ENCODE measurements at places on chromosomes 6 and 20. TPM values are rescaled to one million over a fixed set of nuclear protein-coding genes. Genes with fewer than 3 reads are reported as not detected.

- DNase-seq: no peak
Measured at GRCh38 chr6:154595538-154595937, 85.1 kb upstream of the CNKSR3 start.

DNA sequence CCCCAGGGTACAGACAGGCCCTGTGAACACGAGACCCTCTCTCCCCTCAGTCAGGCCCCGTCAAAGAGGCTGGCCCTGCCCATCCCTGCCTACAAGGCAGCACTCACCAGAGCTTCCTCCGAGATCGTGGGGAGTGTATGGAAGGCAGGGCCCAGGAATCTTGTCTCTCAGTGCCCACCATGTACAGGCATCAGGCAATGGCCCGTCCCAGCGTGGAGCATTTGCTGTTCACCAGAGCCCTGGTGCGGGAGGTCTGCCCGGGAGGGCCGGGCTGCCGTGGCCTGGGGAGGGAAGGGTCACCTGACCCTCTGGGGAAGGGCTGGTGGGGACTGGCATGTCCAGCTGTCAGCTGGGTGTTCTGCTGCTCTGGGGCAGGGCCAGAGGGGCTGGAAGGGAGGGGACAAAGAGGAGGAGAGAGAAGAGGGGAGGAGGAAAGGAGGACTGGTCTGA, at the start of gene IP6K3:
TSS of gene IP6K3 (minus strand) at position 255 of the 450 bp plus-strand sequence. CDS start 11,429 bp downstream, outside the sequence.
- DNase-seq: peak; percentile 97

DNA sequence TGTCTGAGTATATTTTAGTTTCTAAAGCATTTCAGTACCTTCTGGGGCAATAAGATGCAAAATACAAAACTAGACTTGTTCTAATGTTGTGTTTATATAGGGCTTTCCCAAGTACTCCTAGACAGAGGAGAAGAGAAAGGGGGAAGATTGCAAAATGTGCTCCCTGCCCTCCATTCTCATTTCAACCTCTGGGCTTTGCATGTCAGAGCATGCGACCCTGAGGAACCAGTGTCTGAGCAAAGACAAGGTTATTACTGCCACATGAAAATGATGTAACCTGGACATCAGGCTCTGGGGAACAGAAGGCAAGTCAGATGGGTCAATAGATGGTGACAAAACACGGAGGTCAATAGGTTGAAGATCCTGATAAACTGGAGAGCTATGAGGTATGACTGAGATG, 253.5 kb upstream of the TCF21 start:
- DNase-seq: no peak

- peak; percentile 62 for DNase-seq
Measured at GRCh38 chr20:57388953-57389694, 2.1 kb upstream of the RBM38 start.

- no peak for DNase-seq
Measured at GRCh38 chr6:144665932-144666450, 380.9 kb downstream of the UTRN start.

DNA sequence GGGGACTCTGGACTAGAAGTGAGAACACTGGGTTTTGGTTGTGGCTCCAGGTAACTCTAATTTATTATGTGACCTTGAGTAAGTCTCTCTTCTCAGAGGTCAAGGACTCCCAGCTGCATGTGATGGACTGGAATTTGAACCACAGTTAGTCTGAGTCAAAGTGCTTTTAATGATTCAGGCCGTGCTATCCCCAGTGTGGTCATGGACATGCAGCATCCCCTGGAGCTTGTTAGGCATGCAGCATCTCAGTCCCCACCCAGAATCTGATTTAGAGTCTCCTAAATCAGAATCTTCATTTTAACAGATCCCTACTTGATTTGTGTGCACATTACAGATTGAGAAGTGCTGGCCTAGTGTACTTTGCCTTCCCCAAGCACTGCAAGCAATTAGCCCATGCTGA, 74.2 kb downstream of the TOX2 start:
- DNase-seq: peak; percentile 68

DNA sequence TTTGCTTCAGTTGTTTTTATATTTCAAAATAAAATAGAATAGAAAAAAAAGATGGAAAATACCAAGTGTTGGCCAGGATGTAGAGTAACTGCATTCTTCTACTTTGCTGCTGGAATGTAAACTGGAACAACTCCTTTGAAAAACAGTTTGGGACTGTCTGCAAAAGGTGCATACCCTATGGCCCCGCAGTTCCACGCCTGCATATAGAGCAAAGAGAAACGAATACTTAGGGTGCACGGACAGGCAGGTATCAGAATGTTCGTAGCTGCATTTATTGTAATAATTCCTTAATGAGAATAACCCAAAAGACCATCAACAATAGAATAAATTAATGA, 603 bp upstream of the RAB23 start:
- no peak for DNase-seq

The RNF217 gene
- total RNA-seq: 31.3 TPM

The OCSTAMP gene
- total RNA-seq: not detected

The FERMT1 gene
- 2.6 TPM for total RNA-seq

The OR10C1 gene
- total RNA-seq: not detected

The MLN gene
- not detected for total RNA-seq

Measured in myocyte (in vitro differentiated cells).